Stimulated activated CD4-positive, alpha-beta T cell treated with anti-CD3 and anti-CD28 coated beads, TNF-alpha, amount 100 ng/mL, for 1 hour (primary cell): ENCODE measurements at places on chromosomes 11 and 22.

DNA sequence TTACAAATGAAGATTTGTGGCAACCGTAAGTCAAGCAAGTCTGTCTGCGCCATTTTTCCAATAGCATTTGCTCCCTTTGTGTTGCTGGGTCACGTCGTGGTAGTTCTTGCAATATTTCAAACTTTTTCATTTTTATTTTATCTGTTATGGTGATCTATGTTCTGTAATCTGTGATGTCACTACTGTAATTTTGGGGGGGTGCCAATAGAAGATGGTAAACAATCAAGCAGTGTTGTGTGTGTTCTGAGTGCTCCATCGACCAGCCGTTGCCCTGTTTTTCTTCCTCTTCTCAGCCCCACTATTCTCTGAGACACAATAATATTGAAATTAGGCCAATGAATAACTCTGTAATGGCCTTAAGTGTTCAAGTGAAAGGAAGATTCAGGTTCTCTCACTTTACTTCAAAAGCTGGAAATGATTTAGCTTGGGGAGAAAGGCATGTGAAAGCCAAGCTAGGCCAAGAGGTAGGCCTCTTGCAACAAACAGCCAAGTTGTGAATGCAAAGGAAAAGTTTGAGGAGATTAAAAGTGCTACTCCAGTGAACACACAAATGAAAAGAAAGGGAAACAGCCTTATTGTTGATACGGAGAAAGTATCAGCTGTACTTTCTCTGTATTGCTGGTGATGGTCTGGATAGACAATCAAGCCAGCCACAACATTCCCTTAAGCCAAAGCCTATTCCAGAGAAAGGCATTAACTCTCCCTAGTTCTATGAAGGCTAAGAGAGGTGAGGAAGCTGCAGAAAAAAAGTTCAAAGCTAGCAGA lies 7.5 kb downstream of the ZC3H12C start:
- no peak for DNase-seq

DNA sequence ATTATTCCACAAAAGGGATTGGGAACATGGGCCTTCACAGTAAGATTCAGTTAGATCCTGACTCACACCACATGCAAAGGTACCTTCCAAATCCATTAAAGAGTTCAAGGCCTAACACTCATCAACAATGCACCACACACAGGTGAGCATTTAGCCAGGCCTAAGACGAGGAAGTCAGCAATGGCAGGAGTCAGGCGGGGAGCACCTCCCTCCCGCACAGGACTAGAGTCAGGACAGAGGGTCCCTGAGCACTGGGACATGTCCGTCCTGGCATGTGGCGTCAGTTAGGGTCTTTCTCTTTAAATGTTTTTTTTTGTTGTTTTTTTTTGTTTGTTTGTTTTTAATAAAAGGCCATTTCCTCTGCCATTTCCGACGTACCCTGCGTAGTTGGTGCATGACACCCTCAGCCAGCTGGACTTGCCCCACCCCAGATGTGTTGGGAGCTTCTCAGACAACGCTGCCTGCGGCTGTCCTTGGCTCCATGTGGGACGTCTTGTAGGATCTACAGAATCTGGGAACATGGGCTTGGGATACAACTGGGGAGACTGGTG lies 1458.6 kb downstream of the BRD1 start:
- DNase-seq: no peak

- no peak for DNase-seq
Measured at GRCh38 chr11:7473717-7474116, 11.6 kb upstream of the OLFML1 start.

- no peak for DNase-seq
Measured at GRCh38 chr11:14969901-14970323, 2.2 kb downstream of the CALCA start.

DNA sequence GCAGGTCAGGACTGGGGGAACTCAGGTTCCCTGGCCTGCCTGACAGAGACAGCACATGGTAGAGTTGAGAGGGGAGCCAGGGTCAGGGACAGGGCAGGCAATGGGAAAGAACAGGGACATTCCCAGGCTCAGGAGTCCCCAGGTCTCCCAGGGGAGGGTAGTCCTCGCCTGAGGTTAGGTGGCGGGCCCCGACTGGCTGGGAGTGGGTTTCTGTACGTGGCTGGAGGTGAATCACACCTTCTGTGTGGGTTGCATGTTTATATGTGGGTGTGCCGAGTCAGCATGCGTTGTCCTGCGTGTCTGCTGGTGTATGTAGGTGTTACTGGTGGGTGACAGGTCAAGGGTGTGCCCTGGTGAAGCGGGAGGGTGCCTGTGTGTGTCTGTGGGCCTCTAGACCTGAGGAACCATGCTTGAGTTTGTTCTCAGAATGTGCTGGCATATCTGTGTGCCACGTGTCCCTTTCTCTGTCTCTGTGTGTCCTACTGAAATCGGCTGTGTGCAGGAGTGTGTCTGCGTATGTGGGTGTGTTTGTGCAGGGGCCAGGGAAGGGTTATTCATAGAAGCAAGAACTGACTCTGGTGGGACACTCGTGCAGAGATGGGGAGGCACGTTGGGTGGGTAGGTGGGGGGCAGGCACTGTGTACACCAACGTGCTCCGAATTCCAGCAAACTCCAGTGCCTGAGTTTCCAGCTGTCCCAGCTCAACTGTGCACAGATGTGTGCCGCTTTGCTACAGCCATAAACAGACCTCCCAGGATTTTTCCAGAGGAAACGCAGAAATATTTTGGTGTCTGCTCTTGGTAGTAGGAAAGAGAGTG lies 23.8 kb upstream of the OAF start:
- DNase-seq: no peak

GRCh38 chr11:22341588-22341931 lies 3.4 kb downstream of the SLC17A6 start:
- DNase-seq: no peak

DNA sequence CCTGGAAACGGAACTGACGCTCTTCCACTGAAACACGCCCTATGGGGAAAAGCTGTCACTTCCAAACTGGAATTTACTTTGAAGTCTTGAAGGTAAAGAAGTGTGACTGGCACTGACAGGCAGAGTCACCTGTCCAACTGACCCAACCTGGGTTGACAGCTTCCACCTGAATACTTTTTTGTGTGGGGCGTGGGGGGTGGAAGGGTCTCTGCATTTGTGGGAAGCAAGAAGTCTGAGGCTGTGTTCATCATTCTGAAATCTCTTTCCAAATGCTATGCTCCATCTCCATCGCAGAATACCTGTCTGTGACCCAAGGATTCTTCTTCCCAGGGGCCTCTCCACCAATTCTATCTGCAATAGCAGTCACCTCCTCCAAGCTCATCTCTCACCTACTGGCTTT lies 7.8 kb downstream of the IFT27 start:
- DNase-seq: no peak

DNA sequence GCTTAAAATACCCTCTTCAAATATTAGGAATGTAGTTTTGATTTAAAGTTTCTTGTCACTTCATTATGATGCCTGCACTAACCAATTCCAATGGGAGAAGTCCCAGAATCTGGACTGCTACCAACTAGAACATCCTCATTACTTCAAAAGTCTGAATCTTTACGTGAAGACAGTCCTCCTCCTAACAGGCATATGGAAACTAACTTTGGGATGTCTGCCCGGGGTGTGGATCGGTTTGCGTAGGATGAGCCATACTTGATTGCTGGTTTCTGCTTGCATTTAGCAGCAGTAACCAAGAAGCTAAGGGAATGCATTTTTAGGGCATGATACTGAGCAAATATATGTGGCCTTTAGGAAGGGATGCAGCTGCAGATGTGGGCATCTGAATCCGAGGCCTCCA lies 177.1 kb downstream of the LRRC4C start:
- DNase-seq: no peak

- no peak for DNase-seq
Measured at GRCh38 chr22:20441631-20442484, 4.2 kb upstream of the SCARF2 start.

- no peak for DNase-seq
Measured at GRCh38 chr11:74269161-74269811, 42.2 kb downstream of the P4HA3 start.

GRCh38 chr11:134460062-134460561 lies 48.1 kb upstream of the B3GAT1 start:
- DNase-seq: no peak

GRCh38 chr22:28015046-28015425 lies 96.0 kb upstream of the PITPNB start:
- no peak for DNase-seq

- DNase-seq: no peak
Measured at GRCh38 chr11:16434036-16434435, 77.7 kb upstream of the SOX6 start.

DNA sequence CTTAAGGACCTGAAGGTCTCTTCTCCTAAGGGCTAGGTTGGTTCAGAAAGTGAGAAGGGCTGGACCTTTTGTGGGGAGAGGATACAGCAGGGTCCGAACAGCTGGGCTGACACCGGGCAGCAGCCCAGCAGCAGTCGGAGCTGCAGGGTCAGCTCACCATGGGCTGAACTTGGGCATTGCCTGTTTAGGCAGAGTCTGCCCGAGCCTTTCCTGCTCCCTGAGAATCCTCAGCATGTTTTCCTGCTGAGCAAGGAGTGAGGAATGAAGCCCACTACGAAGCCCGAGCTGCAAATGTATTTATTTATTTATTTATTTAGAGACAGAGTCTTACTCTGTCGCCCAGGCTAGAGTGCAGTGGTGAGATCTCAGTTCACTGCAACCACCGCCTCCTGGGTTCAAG lies 83.9 kb downstream of the PTPRJ start:
- no peak for DNase-seq

GRCh38 chr22:47126344-47126811 lies 363.9 kb downstream of the TBC1D22A start:
- DNase-seq: no peak

GRCh38 chr22:43566561-43567332 lies 154.9 kb downstream of the MPPED1 start:
- DNase-seq: no peak

DNA sequence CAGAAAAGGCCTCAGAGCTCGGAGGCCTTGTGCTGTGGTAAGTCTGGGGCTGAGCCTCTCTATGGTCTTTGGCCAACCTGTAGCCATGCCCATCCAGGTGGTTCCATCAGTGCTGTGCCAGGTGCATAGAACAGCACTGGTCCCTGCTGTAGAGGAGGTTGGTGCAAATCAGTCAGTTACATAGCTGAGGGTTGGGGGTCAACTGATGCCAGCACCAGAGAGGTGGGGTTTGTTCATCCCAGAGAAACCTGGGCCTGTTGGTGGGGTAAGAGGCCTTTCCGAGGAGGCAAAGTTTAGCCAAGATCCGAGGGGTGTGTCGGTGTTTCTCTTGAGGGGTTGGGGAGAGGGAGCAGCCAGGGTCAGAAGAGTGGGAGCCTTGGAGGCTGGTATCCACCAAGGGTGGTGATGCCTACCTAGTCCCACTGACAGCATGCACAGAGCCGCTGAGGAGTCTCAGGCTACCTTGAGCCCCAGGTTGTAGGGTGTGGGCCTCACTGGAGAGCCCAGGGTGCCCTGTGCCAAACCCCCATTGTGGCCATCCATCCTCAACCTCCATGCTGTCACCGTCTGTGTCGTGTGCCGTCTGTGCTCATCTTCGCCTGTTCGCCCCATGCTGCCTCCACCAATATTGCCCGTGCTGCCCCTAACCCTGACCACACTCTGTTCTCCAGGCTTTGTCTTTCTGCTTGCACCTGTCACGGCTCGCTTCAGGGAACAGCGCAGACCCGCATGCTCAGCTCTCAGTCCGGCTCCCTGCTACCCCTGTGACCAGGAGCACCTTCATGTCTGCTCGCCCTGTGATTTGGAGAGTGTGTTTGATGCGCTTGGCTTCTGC lies 78.7 kb upstream of the SUSD2 start:
- no peak for DNase-seq
